ENCODE measurements at places on chromosomes 12 and 14. TPM values are rescaled to one million over a fixed set of nuclear protein-coding genes. Genes with fewer than 3 reads are reported as not detected.
A peak's percentile ranks its signal among the peaks of the same experiment; 100 is the strongest.

- no peak for DNase-seq
These were observed 12.8 kb downstream of the TCHP start for GRCh38 chr12:109912855-109913321.

- DNase-seq = no peak
These were observed 25.9 kb upstream of the STAB2 start for GRCh38 chr12:103561174-103561573.

DNA sequence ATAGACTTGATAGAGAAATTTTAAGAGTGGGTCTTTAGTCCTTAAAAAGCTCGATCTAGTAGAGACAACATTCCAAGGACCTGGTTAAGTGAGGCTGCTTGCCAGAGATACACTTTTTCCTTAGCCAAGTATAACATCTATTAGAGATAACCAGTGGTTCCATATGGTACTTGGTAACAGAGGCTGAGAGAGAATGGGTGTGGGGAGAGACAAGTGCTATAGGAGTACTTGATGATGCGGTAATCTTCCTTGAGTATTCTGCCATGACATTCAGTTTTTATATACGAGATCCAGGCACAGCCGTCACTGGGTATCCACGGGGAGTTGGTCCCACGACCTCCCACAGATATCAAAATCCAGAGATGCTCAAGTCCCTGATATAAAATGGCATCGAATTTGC lies 77.4 kb upstream of the REP15 start:
- no peak for DNase-seq

GRCh38 chr14:75216427-75217006 lies 40.1 kb upstream of the TMED10 start:
- DNase-seq = no peak

GRCh38 chr12:68200854-68201253 lies 24.8 kb downstream of the IL26 start:
- no peak for DNase-seq

DNA sequence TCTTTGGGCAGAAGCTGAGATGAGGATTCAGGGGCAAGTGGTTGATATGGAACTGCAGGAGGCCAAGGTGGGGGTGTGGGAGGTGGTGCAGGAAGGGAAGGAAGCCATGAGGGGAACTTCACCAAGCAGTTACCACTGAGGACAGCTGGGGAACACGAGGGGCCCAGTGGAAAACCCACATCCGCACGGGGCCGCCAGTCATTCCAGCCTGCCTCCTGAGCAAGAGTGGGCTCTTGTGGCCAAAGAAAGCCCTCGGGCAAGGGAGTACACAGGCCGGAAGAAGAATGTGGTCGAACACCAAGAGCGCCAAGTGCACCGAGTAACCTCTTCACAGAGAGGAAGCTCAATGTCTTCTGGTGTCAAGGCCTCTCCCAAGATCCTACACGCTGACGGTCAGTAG lies 252.2 kb upstream of the FOXN3 start:
- DNase-seq = no peak

DNA sequence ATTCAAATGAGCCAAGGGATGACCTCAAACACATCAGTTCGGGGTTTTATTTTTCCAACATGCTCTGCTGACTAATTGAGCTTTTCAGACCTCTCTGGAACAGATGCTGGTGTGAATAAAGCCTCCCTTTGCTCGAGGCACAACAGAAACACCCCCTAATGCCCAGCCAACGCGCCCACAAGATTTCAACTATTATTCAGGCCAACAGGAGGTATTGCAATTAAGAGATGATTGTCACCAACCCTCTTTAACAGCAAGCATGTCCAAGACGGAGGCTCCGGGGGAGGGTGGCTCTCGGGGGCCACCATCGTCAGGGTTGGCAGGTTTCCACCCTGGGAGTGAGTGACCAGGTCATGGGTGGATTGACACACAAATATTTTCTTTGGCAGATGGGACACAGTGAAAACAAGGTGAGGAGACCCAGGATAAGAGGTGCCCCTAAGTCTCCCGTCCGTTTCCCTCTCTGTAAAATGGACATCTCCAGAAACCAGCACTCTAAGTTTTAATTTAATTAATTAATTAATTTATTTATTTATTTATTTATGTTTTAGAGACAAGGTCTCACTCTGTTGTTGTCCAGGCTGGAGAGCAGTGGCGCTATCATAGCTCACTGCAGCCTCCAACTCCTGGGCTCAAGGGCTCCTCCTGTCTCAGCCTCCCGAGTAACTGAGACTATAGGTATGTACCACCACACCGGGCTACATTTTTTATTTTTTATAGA lies 56.1 kb downstream of the MAP1LC3B2 start:
- DNase-seq = no peak

DNA sequence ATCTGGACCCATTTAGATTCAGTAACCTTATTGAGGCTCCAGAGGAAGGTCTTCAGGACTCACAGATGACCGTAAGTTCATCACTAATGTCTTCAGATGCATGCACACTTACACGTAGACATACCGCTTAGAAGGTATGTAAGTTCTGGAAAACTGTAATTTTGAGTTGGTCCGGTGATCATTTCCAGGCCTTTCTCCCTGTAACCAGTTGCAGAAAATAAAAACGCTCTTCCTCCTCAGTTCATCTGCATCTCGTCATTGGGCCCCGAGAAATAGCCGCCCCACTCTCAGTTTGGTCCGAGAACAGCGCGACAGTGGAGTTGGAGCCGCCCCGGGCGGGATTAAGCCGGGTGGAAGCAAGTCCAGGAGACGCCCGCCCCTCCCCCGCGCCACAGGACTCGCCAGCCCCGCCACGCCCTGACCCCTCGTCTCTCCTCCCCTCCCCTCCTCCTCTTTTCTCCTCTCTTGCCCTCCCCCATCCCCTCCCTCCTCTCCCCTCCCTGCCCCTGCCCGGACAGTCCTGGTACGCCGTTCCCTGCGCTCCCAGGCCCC lies 83.7 kb downstream of the TNFAIP2 start:
- peak; percentile 67 for DNase-seq

Gene ANO4
- total RNA-seq = 2.2 TPM

Gene SPIC
- 17.7 TPM for total RNA-seq

DNA sequence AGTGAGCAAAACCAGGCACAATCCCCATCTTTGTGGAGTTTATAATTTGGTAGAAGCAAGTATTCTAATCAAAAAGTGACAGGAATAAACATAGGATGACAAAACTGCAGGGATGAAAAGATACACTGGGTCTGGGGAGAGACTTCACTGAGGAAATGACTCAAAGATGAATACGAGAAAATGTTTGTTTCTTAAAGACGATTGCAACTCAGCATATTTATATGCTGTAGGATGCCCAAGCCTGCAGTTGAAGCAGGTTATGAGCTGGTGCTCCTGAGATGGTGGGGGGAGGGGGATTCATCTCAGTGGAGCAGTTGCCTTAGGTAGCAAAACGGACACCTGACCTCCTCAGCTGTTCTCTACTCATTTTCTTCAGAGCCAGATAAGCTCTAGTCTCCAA lies 13.4 kb upstream of the SLC38A4 start:
- DNase-seq = no peak

Gene LGALS3
- 20.8 TPM for total RNA-seq

DNA sequence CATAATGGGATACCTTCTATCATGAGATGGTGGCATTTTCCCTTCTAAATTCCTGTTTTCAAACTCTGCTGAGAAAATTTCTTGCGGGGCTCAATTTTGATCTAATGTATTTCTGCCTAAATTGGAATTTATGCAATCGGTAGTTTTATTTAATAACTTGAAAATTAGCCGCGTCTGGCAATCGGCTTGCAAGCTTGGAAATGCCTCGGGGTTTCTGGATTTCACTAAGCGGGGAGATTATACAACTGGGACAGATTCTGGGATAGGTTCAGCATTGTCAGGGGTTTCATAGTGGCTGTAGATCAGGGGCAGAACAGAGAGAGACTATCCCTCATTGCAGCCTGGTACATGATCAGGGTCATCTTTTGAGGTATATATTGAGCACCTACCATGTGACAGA lies 8.6 kb downstream of the CCDC60 start:
- no peak for DNase-seq

- DNase-seq = no peak
These were observed 84.7 kb upstream of the STRN3 start for GRCh38 chr14:31110872-31111271.

GRCh38 chr12:49897276-49897675 lies 6.4 kb downstream of the FAIM2 start:
- no peak for DNase-seq

Gene BCL2L14
- total RNA-seq = 2.5 TPM

GRCh38 chr14:78633752-78634151 lies 463.6 kb downstream of the NRXN3 start:
- DNase-seq = no peak

GRCh38 chr14:36176524-36176923 lies at the start of gene PTCSC3:
TSS of gene PTCSC3 (minus strand) at chr14:36176722.
- DNase-seq = no peak

GRCh38 chr14:99524804-99525698 lies 43.8 kb downstream of the CCNK start:
- DNase-seq = no peak

- no peak for DNase-seq
These were observed 37.7 kb downstream of the FOXN4 start for GRCh38 chr12:109271418-109271817.

Gene PXMP2
- 43.8 TPM for total RNA-seq

Gene CPM
- total RNA-seq = 22.7 TPM

Gene PLA2G1B
- 1.4 TPM for total RNA-seq

Gene ASCL1
- not detected for total RNA-seq

DNA sequence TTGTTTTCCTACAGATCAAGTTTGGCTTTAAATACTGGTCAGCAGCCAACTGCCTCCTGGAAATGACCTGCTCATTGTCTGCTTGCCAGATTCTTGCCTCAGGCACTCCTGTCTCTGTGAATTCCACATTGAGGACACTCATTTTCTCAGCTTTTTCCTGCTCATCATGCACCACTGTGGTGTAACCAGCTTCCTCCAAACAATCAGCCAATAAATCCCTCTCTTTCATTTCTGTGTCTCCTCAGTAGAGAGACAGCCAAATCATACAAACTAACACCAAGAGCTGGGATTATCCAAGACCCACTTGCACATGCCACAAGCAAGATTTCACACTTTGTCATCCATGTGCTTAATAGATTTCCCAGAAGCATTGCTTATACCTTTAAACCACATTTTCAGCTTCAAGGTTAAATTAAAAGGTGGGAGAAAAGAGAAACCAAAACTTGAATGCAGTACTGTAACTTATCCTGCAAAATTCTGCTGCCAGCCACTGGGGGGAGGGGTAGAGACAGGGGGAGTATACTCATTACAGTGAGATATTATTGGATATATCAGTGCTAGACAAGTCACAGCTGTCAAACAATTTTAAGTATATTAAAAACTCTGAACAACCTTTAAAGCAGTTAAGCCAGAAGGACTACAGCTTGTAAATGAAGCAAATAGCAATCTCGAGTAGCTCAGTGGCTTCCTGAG lies 105.0 kb downstream of the PPP2R5E start:
- no peak for DNase-seq
